Right ventricle myocardium inferior (tissue), 1 donor: ENCODE measurements at places on chromosomes 3 and 15.

DNA sequence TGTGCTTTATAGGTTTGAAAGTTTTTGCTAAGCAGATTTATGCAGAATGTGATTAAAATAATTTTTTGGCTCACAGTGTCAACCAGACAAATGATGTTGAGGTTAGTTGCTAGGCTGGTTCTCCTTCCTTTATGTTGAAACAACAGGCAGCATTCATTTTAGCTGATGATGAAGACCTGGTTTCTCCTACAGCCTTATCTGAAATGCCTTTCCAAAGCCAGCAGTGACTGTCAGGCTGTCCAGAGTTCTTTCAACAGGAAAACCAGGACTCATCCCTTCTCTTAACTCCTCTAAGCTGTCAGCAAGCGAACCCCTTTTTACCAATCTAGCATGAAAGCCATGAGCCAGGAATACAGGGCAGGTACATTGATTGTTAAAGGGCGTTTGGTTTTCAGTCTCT lies 84.1 kb downstream of the ZNF609 start:
- DNase-seq: no peak

DNA sequence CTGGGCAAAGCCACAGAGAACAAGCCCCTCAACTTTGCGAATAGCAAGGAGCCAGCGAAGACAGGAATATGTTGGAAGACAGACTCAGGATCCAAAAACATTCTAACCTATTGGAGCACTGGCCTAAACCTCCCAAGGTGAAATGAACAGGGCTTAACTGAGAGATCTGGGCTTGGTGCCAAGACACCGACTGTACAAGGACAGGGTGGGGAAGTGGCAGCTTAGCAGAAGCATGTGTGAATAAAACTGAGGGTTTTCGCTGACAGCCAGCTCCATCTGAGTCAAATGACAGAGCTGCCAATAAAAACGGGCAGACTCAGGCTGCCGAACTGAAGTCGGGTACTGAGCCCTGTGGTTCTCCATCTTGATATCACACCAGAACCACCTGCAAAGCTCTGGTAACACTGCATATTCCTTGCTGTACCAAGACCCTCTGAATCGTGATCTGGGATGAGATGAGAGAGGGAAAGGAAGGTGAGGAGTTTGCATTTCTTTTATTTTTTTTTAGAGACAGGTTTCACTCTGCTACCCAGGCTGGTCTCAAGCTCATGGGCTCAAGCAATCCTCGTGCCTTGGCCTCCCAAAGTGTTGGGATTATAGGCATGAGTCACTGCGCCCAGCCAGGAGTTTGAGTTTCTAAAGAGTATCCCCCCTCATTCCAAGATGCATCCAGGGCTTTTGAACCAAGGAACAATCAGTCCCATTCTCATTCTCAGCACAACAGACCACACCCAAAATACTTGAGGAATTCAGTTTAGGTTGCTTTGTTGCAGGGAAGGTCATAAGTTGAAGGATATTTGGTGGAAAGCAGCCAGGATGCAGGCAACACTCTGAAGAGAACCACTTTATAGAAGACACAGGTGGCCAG lies 6.0 kb upstream of the PLCB2 start:
- DNase-seq: no peak

DNA sequence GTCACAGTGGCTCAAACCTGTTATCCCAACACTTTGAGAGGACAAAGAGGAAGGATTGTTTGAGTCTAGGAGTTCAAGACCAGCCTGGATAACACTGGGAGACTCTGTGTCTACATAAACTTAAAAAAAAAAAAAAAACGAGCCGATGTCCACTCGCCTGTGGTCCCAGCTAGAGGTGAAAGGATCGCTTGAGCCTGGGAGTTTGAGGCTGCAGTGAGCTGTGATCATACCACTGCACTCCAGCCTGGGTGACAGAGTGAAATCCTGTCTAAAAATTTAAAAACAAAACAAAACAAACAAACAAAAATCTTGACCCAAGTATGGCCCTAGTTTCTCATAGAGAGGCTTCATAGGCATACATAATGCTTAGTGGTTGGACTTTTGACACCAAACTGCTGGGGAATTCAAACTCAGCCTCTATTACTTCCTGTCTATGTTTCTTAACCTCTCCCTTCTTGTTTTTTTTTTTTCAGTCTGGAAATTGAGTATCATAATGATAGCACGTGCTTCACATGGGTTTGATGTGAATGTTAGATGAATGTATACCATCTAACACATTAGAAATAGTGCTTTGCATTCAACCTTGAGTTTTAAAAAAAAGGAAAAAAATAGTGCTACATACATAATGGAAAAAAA lies 46.4 kb upstream of the CAPN7 start:
- no peak for DNase-seq

- no peak for DNase-seq
Observed at GRCh38 chr3:60598671-60599070, 652.6 kb downstream of the FHIT start.

DNA sequence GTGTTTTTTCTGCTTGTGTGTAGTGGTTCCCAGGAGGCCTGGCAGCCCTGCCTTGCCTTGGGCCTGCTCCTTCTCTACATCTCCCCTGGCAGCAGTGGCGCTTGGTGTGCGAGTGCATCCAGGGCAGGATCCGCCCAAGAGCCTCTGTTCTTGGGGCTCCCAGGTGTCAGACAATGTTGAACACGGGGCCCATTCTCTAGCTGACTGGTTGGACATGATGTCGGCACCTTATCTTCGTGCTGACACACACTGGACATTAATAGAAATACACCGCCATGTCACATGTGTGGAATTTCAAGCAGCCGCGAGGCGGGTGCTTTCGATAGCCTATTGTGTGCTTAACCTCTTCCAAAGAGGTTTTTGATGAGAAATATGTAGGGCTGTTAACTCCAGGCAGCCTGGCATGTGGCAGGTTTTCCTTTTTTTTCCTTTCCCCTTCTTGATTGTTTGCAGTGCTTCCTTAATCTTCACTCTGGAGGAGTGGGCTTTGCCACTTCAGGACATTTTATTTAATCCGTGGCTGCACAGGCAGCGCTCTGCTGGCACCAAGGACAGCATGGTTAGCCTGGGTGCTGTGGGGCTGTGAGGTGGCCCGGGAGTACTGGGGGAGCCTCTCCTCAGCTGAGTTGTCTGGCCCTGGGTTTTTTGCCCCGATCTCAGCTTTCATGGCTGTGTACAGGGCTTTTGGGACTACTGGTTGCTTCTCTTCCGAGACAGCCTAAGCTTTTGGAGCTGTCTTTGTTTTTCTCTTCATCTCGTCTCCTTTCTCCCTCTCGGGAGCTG lies 42.5 kb downstream of the CHCHD6 start:
- peak; percentile 74 for DNase-seq
